Hepatocyte (in vitro differentiated cells): ENCODE measurements at places on chromosomes 1 and 21. TPM values are rescaled to one million over a fixed set of nuclear protein-coding genes. Genes with fewer than 3 reads are reported as not detected.

Gene TNFRSF9
- total RNA-seq, result 0.20 and 1.2 TPM in 2 replicates

Gene ATP13A2
- 20.7 and 30.0 TPM in 2 replicates for total RNA-seq

Gene ACADM
- total RNA-seq, result 79.5 and 88.5 TPM in 2 replicates

Gene TACSTD2
- 6.7 and 8.0 TPM in 2 replicates for total RNA-seq

DNA sequence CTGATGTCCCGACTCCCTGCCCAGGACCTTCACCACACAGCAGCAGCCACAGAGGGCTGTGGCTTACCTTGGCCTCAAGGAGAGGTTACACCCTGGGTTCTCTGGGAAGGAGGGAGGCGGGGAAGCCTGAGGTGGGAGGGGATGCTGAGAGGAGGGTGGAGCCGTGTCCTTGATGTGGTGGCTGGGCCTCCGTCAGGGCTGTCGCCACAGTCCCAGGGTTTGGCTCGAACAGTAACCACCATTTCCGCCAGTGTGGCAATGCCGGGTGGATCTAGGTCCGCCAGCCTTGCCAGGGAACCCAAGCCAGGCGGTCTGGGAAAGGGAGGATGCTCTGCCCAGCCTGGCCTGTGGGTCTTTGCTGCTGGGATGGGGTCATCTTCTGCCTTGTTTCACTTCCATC is 18.4 kb upstream of the CDCA8 start:
- DNase-seq, result no peak

- DNase-seq, result no peak
These were observed 75.1 kb upstream of the NEGR1 start for GRCh38 chr1:72357411-72357810.

- DNase-seq, result no peak
These were observed 65.3 kb upstream of the BEND5 start for GRCh38 chr1:48841966-48842365.

- no peak for DNase-seq
These were observed 230.2 kb downstream of the KAZN start for GRCh38 chr1:14828665-14829064.

- DNase-seq, result peak; percentile 79
These were observed 110.0 kb downstream of the GRIK3 start for GRCh38 chr1:36924282-36924811.

GRCh38 chr1:240484804-240485443 is 127.0 kb downstream of the GREM2 start:
- no peak for DNase-seq

- no peak for DNase-seq
These were observed 9.1 kb downstream of the EXO1 start for GRCh38 chr1:241857131-241857530.

GRCh38 chr1:167862432-167863076 is 51.4 kb downstream of the ADCY10 start:
- DNase-seq, result no peak

DNA sequence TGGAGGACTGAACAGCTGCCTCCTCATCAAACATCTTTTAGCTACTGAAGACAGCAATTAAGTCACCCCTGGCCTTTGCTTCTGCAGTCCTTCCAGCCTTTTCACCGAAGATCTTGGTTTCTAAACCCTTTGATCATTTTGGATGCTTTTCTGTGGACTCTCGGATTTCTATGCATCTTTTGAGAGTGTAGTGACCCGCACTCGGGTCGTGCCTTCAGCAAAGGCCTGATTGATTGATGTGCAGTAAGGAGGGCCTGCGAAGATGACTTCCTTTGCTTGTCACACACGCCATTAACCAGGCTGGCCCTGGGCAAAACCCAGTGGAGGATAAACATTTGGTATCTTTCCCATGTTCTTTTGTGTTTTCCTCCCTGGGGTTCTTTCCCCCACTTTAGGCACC is 157.5 kb upstream of the CD34 start:
- DNase-seq, result no peak

DNA sequence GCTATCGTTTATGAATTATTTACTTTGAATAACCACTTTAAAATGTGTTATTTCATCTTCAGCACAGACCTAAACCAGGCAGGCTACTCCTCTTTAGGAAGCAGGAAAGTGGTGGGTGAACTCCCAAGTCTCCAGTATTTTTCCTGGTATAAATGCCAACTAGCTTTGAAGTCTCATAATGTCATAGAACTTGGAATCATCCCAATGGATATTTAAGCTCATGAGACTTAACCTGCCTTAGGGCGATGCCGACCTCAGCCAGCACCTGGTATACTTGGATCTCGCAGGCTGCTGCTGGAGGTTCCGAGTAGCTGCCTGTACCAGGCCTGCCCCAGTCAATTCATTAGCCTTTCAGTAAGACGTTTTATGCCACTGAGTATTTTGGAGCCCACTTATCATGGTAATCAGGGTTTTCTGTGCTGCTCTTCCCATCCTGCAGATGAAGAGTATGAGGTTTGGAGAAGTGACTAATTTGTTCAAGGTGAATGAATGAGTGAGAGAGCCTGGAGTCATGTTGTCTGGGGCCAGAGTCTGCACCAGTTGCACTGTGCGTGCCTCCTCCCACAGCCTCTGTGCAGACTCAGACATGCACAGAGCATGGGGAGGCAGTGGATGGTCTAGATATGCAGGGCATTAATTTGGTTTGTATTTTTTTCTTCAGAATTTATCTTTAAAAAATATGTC is 34.9 kb downstream of the VANGL1 start:
- no peak for DNase-seq
